ENCODE measurements at places on chromosomes 1 and 21.

DNA sequence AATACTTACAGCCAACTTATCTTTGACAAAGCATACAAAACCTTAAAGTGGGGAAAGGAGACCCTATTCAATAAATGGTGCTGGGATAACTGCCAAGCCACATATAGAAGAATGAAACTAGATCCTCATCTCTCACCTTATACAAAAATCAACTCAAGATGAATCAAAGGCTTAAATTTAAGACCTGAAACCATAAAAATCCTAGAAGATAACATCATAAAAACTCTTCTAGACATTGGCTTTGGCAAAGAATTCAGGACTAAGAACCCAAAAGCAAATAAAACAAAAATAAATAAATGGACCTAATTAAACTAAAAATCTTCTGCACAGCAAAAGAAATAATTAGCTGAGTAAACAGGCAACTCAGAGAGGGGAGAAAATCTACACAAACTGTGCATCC is 335.6 kb upstream of the PBX1 start:
- H3K36me3 ChIP-seq, result no peaks in the 10 kb centered on the region
- no peaks in the 10 kb centered on the region for H3K4me1 ChIP-seq
- no peaks in the 10 kb centered on the region for H3K27me3 ChIP-seq
- no peak overlapping the region for H3K27ac ChIP-seq
- H3K4me3 ChIP-seq, result no peak overlapping the region
- DNase-seq, result no peak

- H3K27ac ChIP-seq, result no peak overlapping the region
- H3K36me3 ChIP-seq, result no peaks in the 10 kb centered on the region
- no peak overlapping the region for H3K4me3 ChIP-seq
- no peaks in the 10 kb centered on the region for H3K27me3 ChIP-seq
- no peak for DNase-seq
- no peaks in the 10 kb centered on the region for H3K4me1 ChIP-seq
Measured at GRCh38 chr1:69252696-69253095, 315.0 kb upstream of the LRRC7 start.

- no peak for DNase-seq
- H3K4me3 ChIP-seq, result no peak overlapping the region
- no peaks in the 10 kb centered on the region for H3K27me3 ChIP-seq
- no peak overlapping the region for H3K27ac ChIP-seq
- H3K36me3 ChIP-seq, result no peaks in the 10 kb centered on the region
- peaks cover 12% of the 10 kb centered on the region for H3K4me1 ChIP-seq
Measured at GRCh38 chr1:83828456-83828855, 170.5 kb downstream of the TTLL7 start.

DNA sequence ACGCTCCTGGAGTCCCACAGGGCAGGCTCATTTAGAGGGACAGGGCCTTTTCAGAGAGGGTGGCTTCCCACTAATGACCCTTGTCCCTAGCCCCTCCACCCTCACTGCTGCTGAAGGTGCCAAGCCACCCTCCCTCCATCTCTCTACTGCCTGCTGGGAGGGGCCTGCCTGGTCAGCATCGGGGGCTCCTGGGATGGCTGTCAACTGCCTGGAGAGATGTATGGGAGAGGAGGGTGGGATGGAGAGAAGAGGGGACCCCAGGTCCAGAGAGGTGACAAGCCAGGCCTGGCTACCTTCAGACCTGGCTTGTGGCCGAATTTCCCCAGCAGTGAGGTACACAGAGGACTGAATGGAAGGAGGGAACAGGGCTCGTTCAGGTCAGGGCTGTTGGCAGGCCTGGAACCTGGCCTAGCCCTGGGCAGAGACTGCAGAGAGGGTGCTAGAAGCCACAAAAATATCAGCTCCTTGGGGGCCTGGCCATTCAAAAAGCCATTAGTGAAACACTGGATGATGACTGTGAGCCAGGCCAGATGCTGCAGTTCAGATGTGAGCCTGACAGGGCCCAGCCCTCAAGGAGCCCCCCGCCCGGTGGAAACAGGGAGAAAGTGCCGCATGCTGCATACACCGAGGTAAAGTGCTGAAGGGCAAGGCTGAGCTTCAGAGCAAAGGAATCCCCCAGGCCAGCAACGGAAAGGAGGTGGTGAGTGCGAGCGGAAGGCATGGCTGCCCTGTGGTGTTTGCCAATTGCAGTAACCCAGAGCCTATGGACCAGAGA is 20.0 kb downstream of the MMEL1 start:
- H3K4me1 ChIP-seq, result peaks cover under 1% of the 10 kb centered on the region
- no peak overlapping the region for H3K4me3 ChIP-seq
- DNase-seq, result no peak
- no peaks in the 10 kb centered on the region for H3K27me3 ChIP-seq

GRCh38 chr1:37989361-37989930 is 376 bp downstream of the SF3A3 start:
- H3K27me3 ChIP-seq, result no peaks in the 10 kb centered on the region
- peaks cover 42% of the 10 kb centered on the region for H3K36me3 ChIP-seq
- no peak for DNase-seq
- H3K4me3 ChIP-seq, result peak overlapping the region; percentile 93
- peaks cover 2% of the 10 kb centered on the region for H3K4me1 ChIP-seq
